ENCODE measurements at places on chromosomes 16 and 17. TPM values are rescaled to one million over a fixed set of nuclear protein-coding genes. Genes with fewer than 3 reads are reported as not detected.

- H3K36me3 ChIP-seq: no peaks in the 10 kb centered on the region
- no peaks in the 10 kb centered on the region for H3K27me3 ChIP-seq
- peak overlapping the region; percentile 60 for H3K27ac ChIP-seq
- peak overlapping the region; percentile 66 for H3K4me3 ChIP-seq
- H3K4me1 ChIP-seq: peaks cover 16% of the 10 kb centered on the region
- DNase-seq: peak; percentile 89
Measured at GRCh38 chr16:71564335-71564967, 12.4 kb downstream of the TAT start.

- no peak for DNase-seq
- no peak overlapping the region for H3K4me3 ChIP-seq
- H3K4me1 ChIP-seq: no peaks in the 10 kb centered on the region
- no peak overlapping the region for H3K27ac ChIP-seq
- no peaks in the 10 kb centered on the region for H3K36me3 ChIP-seq
- peaks cover under 1% of the 10 kb centered on the region for H3K27me3 ChIP-seq
Measured at GRCh38 chr17:72182371-72182873, 61.6 kb downstream of the SOX9 start.

Gene CIBAR2
- total RNA-seq: not detected

GRCh38 chr16:89489898-89490438, 393 bp downstream of the ANKRD11 start:
- DNase-seq: no peak
- no peaks in the 10 kb centered on the region for H3K36me3 ChIP-seq
- peak overlapping the region; percentile 99 for H3K27ac ChIP-seq
- peak overlapping the region; percentile 87 for H3K4me3 ChIP-seq
- peaks cover 43% of the 10 kb centered on the region for H3K4me1 ChIP-seq
- no peaks in the 10 kb centered on the region for H3K27me3 ChIP-seq

- no peaks in the 10 kb centered on the region for H3K4me1 ChIP-seq
- H3K4me3 ChIP-seq: no peak overlapping the region
- no peak overlapping the region for H3K27ac ChIP-seq
- no peaks in the 10 kb centered on the region for H3K36me3 ChIP-seq
Measured at GRCh38 chr17:53133876-53134275, 688.9 kb upstream of the KIF2B start.

Measured in suprapubic skin (tissue), 4 donors.